ENCODE measurements at places on chromosomes 2 and 18.
A peak's percentile ranks its signal among the peaks of the same experiment; 100 is the strongest.

DNA sequence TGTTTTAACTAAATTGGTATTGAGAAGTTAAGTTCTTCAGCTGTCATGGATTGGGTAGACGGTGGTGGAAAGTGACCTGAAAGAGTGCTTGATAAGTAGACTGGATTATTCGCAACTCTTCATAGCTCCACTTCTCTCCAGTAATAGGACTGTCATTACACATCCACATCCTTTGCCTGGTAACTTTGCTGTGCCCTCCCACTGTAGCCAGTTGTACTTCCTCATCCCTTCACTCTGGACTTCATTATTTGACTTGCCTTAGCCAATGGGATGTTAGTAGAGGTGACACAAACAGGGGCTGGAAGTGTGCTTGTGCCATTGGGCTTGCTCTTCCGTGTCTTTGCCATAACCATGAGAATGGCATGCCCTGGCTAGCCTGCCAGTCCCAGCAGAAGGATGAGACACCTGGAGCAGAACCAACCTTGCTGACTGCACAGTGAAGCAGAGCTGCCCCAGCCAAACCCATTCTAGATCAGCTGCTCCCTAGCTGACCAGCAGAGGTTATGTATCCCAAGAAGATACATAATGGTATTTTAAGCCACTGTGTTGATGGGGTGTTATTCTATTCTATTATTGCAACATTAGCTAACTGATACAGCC, 16.9 kb downstream of the QPCT start:
- no peak for DNase-seq

- DNase-seq: no peak
Measured at GRCh38 chr2:156585457-156585856, 149.3 kb downstream of the GPD2 start.

- DNase-seq: no peak
Measured at GRCh38 chr2:219272995-219273394, 6.2 kb upstream of the DNAJB2 start.

DNA sequence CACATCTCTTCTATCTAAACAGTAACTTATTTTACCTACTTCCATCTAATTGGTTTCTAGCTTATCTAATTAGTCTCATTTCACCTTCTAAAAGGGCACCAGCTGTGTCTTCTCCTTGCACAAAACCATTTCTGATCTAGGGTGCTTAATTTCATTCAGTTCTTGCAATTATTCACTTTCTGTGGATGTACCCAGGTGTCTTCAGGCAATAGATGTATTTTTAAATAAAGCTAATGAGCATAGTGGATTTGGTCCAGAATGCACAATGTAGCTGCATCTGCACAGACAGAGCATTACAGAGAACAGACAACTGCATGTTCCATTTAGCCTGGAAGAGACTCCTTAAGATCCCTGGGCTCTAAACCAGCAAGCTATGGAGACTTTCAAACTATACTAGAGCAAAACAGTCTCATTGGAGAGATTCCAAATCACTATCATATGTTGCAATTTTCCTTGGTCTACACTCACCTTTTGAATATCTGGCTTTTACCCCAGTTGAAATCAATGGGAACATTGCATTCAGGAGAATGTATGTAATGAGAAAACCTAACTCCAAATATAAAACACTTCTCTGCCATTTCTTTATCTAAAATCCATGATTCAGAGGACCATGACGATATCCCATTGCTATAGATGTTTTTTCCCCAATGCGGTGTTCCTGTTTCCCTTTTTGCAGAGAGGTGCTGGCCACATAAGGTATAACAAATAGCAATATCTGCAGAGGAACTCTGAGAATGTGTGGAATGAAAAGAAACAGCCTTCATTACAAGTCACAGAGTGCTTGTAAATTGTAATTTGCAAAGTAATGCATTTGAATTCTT, 3.5 kb upstream of the RFX8 start:
- DNase-seq: no peak

DNA sequence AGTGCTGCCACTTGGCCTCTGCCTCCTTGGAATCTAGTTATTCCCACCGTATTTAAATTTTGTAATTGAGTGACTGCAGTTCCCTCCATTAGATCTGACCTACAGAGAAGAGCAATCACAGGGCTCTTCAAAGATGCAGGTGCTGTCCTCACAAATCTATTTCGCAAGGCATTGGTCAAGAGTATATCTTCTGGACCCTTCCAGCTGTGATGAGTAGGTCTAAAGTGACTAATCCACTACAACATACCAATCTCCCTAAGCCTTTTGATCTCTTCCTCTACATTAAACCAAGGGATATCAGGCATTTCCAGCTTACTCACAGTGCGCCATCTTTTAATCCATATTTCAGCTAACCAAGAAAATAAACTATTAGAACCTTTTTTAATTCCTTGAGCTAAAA, 65.1 kb upstream of the COL3A1 start:
- DNase-seq: no peak

- DNase-seq: no peak
Measured at GRCh38 chr2:143899987-143900386, 619.9 kb downstream of the ZEB2 start.

- DNase-seq: no peak
Measured at GRCh38 chr2:18741895-18742732, 152.7 kb upstream of the NT5C1B start.

DNA sequence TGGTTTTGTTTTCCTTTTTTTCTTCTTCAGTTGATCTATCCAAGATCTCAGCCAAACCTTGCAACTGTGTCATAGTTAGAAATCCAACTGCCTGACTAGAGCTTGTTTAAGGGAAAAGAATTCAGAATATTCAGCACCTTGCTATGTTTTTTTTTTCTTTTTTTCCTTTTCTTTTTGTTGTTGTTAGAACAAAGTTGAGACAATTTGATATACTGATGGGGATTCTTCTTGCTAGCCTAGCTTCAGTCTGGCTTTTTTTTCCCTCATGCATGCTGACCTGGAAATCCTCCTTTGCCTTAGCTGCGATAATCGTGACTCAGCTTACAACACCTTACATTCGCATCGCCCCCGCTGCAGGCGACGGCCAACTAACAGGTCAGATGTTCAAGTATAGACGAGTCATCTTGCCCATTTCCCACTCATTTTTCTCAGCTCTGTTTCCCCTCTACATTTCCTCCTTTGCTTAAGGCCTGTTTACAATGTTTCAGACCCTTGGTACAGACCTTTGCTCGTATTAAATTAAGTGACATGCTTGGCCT, 487.2 kb upstream of the RAB12 start:
- DNase-seq: no peak

GRCh38 chr2:241202681-241203080, 14.2 kb downstream of the ANO7 start:
- no peak for DNase-seq

GRCh38 chr2:47076586-47077441, 78.3 kb downstream of the STPG4 start:
- DNase-seq: peak; percentile 96

DNA sequence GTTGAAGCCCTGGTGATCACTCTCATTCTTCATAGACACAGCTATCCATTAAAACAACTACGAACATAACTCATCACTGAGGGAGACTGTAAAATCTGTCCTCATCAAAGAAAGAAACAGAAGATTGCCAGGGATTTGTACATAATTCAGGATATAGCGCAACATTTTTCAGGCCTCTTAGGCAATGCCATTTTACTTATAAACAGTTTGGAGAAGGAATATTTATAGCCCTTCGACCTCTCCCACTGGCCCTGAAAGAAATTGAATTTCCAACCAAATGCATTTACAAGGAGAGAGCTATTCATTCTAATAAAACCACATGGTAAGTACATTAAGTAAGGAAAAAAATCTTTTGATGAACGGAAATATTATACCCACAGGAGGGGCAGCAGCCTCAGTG, 295.0 kb downstream of the RAD51AP2 start:
- DNase-seq: no peak

DNA sequence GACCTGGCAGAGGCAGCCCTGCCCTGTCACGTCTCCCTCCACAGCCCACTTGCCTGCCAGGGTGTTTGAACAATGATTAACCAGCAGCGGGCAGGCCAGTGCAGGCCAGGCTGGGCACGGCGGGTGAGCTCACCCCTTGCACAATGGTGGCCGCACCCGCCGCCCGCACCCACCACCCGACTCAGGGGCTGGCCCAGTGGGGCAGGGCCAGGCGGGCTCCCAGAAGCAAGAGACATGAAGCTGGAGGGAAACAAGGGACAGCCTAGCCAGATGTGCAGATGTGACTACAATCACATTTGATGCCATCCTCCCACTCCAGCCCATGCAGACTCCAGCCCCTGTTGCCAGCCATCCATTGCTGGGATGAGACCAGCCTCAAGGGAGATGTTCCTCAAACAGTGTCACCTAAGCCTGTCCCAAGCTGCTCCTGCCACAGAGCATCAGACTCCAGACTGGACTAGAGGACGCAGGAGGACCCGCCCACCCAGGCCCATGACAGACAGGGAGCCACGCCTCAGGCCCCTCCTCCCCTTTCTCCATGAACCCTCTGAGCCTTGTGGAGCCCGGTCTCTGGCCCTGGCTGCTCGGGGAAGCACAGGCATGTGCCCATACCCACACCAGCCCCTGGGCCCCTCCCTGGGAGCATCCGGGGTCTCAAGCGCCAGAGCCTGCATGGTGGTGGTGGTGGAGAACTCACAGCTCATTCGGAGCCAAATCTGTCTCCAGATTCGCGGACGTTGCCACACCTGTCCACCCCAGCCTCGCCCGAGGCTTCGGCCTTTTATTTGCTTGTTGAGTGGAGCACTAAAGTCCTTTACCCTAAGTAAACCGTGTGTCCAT, 45.0 kb downstream of the SDC1 start:
- DNase-seq: peak; percentile 57

- DNase-seq: no peak
Measured at GRCh38 chr2:223590964-223591363, 11.2 kb downstream of the SCG2 start.

DNA sequence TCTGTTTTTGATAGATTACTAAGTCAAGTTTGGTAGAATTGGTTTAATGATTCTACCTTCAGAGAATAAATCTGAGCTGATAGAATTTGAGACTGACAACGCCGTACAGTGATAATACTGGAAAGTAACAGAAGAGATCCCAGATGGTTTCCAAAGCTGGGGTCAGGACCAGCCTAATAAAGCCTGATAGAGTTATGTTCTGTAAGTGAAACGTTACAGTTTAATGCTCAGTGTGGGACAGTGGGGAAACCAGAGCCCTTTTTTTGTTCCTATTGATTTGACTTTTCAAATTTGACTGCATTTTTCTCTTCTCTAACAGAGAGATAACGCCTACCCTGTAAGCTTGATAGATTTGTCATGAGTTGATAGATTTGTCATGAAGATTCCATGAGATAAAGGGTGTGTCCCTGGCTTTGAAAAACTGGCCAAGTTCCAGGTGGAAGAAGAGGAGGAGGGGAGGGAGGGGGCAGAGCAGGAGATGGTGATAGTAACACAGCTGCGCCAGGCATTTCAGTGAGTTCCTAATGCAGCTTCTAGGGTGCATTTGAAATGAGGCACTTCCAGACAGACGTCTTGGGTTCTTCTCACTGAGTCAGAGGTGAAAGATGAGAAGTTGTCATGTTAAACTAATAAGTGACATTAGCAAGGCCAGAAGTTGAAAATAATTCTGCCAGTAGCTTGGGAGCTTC, 65.1 kb downstream of the CERS6 start:
- no peak for DNase-seq

DNA sequence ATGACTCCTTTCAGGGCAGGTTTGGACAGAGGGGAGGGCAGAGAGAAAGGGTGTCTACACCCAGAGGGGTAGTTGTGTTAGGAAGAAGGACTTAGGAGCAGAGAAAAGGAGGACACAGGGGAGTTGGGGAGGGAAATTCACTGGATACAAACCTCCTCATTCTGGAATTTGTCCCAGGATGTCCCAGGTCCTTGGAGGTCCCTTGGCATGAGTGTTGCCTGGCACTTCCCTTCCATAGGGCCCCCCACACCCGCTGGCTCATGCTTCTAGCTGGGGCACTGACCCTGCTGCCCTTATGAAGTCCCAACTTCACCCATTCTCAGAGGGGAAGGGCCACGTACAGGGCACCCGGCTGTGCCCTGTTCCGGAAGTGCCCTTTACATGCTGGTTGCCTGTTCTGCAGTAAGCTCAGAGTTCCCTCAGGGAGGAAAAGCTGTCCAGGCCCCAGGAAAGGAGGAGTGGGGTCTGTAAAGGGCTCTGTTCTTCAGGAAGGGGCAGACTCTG, 93.6 kb upstream of the SMAD2 start:
- DNase-seq: no peak

Data from HuH-7.5 (cell line).